Cortex of kidney (tissue), 1 donor: ENCODE measurements at places on chromosomes 7 and 10.

GRCh38 chr10:68759967-68760366, 38.9 kb downstream of the CCAR1 start:
- no peak for DNase-seq

- DNase-seq: no peak
Observed at GRCh38 chr10:97851341-97852001, 1.8 kb downstream of the GOLGA7B start.

DNA sequence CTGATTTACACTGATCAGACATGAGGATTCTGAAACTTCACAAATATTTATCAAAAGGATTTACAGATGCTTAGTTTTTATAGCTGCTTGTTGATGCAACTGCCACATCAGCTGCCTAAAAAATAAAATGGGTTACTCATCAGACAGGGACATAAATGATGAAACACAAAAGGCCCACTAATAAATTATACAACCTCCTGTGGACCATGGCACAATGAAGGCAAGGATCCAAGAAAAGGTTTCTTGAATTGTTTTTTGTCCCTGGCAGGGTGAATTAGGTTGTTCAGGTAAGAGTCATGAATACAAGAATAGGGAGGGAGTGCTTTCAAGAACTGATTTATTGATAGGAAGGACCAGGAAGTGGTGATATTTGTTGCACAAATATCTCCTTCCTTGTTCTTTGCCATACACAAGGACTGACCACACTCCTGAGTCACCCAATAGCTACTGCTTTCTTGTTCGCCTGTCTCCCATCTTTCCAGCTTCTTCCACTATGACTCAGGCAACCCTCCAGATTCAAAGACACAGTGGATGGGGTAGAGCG, 234.5 kb downstream of the AHR start:
- DNase-seq: no peak

DNA sequence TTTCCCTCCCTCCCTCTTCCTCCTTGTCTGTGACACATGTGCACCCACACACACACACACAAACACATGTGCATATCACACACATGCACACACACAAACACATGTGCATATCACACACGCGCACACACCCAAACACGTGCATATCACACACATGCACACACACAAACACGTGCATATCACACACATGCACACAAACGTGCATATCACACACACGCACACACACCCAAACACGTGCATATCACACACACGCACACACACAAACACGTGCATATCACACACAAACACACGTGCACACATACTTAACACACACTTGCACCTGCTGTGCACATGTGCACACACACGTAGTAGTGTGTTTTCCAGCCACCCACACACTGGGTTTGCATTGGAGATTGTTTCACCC, 29.4 kb upstream of the KNDC1 start:
- no peak for DNase-seq

GRCh38 chr10:5960070-5960972, 17.0 kb downstream of the IL15RA start:
- DNase-seq: no peak
